ENCODE measurements at places on chromosomes 4 and X. TPM values are rescaled to one million over a fixed set of nuclear protein-coding genes. Genes with fewer than 3 reads are reported as not detected.

The EVC gene
- not detected for polyA plus RNA-seq

The USP11 gene
- polyA plus RNA-seq: 57.6 TPM

The STS gene
- polyA plus RNA-seq: 35.7 TPM

The EDA gene
- 0.52 TPM for polyA plus RNA-seq

The MAMLD1 gene
- polyA plus RNA-seq: 2.1 TPM

The SLC39A8 gene
- polyA plus RNA-seq: 4.7 TPM

The YTHDC1 gene
- polyA plus RNA-seq: 26.3 TPM

The CT45A5 gene
- polyA plus RNA-seq: 0.94 TPM

The TCEAL3 gene
- polyA plus RNA-seq: 31.2 TPM

The F9 gene
- polyA plus RNA-seq: not detected

The GAGE1 gene
- not detected for polyA plus RNA-seq

The TRIM75 gene
- not detected for polyA plus RNA-seq

The ASB12 gene
- not detected for polyA plus RNA-seq

The USP51 gene
- polyA plus RNA-seq: 2.5 TPM

The CT45A1 gene
- polyA plus RNA-seq: not detected

The MRFAP1L1 gene
- 100 TPM for polyA plus RNA-seq

The KLB gene
- 0.85 TPM for polyA plus RNA-seq

The SSX4 gene
- polyA plus RNA-seq: not detected

The WWC2 gene
- 10.5 TPM for polyA plus RNA-seq

The FUNDC2 gene
- polyA plus RNA-seq: 201 TPM

The PRKX gene
- 3.8 TPM for polyA plus RNA-seq

The EOLA2 gene
- polyA plus RNA-seq: 7.1 TPM

The CCKAR gene
- not detected for polyA plus RNA-seq

The ETDB gene
- not detected for polyA plus RNA-seq

The MED14 gene
- 26.1 TPM for polyA plus RNA-seq

The PDZD4 gene
- 2.1 TPM for polyA plus RNA-seq

The CLDN34 gene
- not detected for polyA plus RNA-seq

The ARMCX1 gene
- 39.2 TPM for polyA plus RNA-seq

The GJB1 gene
- polyA plus RNA-seq: not detected

All from Purkinje cell (primary cell).